ENCODE measurements at places on chromosomes 11 and 22. TPM values are rescaled to one million over a fixed set of nuclear protein-coding genes. Genes with fewer than 3 reads are reported as not detected.

GRCh38 chr11:36453678-36454077 is 56.4 kb downstream of the TRAF6 start:
- DNase-seq, result no peak

DNA sequence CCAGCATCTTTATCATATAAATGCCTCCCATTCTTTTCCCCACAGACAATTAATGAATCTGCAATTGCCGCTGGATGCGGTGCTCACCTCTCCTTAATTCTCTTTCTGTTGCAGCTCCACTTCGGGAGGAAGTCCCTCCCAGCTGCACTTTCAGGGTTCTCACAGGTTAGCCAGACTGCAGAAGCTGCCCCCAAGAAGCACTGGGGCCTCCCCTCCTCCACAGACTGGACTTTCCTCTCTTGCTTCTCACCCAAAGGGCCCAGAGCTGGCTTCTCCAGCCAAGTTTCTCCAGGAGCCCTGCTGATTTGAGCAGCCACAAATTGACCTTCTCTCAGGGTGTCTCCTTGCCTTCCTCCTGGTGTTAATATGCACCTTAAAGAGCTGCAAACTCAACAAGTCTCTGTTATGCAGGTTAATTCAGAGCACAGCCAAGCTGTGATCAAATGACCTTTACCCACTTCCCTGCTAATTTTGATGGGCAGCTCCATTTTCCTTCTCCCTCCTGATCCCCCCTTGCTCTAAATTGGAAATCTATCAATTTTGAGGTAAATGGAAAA is 298.9 kb downstream of the BUD13 start:
- no peak for DNase-seq

DNA sequence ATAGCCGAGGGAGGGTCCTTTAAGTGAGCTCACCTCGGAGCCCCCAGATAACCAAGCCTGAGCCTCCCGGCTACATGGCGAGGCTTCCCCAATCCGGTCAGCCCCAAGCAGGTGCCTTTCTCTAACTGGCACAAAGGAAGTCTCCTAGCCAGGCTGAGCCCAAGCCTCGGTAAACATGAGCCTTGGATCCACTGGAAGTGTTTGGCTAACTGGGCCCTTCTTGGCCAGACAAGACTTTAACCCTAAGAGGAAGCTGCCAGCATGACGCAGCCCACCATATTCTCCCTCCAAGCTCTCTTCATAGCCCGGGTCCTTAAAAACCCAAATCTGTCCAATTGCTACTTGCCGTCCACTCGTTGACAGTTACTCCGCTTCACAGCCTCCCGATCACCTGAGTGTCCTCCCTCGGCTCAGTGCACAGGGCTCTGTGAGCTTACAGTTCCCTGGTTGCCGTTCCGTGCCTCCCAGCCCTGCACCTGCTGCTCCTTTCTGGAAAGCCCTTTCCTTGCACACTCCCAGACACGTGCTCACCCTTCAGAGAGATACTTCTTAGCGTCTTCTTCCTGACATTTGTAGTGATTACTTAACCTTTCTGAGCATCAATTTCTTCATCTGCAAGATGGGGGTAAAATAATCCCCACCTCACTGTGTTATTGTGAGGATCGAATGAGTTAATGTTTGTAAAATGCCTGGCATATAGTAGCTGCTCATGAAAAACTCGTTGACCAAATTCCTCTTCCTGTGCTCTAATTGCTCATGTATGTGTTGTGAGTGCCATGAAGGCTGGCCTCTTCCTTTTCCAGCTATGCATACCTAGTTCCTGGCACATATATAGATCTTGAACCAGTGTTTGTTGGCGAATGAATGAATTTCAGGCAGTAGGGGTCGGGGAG is 25.6 kb downstream of the TXN2 start:
- no peak for DNase-seq

The TPBGL gene
- polyA plus RNA-seq, result 0.11 TPM

DNA sequence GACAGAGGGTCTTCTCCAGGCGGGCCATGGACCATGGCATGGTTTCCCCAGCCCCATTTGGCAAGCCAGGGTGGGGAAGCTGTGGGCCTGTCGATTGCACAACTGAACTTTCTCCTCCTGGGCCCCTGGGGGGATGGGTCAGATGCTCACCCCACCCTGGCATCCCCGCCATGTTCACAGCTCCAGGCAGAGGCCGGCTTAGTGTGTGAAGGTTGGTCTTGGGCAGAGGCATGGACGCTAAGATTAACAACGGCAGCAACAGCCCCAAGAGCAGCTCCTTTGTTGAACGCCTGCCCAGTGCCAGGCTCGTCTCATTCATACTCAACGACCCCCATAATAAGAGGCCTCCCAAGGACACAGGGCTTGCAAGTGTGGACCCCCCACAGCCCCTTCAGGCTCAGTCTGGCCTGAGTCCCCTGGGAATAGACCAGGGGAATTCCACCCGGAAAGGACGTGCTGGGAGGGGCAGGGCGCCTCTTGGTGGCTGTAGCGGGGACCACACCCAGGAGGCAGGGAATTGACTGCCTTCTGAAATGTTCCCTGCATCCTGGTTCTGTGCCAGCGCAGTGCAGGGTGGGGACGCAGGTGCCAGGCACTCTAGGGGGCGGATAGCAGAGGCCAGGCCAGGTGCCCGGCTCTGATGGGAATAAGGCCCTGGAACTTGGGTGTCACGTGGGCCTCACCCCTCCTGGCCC is 8.3 kb downstream of the TSPO start:
- no peak for DNase-seq

GRCh38 chr22:48192920-48193319 is 1430.5 kb downstream of the TBC1D22A start:
- no peak for DNase-seq

The PDGFB gene
- polyA plus RNA-seq, result 11.3 TPM

The ZNF214 gene
- polyA plus RNA-seq, result 12.7 TPM

Measured in renal cortex interstitium (tissue), 15 donors.